ENCODE measurements at places on chromosomes 1 and 21.

- DNase-seq, result no peak
These were observed 520 bp upstream of the MR1 start for GRCh38 chr1:181033128-181033798.

GRCh38 chr1:164863056-164863455, 304.1 kb downstream of the PBX1 start:
- DNase-seq, result no peak

DNA sequence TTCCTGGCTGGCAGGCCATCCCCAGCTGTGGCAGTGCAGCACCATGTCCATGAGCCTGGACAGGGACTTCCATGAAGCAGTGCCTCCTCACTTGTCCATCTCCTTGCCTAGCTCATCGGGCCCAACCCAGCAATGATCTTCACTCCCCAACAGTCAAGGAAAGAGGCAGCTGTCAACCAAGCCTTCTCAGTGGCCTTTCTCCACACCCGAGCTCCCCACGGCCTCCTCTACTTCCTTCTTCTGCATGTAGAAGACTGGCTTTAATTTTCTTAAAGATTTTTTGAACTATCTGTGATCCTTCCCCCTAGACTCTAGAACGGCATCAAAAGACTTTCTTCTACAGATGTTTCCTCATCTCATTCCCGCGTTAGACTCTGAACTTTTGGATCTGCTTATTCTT, 65.5 kb upstream of the COA6 start:
- no peak for DNase-seq

DNA sequence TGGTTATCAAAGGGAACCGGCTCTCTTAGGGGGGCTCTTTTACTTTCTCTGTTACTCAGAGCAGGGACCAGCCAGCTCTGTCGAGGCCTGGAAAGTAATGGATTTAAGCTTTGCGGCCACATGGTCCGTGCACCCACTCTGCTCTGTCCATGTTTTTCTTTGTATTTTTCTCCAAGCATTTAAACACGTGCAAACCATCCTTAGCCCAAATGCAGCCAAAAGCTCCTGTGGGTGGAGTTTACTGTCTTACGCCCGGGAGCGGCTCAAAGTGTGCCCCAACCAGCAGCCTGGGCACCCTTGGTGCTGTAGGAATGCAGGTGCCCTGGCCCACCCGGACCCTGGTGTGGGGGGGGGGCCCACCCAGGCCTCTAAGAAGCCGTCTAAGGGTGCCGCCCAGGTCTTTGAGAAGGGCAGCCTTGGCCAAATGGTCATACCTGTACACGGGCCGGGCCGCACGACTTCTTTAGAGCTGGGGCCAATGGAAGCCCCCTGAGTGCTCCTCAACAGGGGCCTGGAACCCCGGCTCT, 29.2 kb upstream of the POFUT2 start:
- no peak for DNase-seq

- DNase-seq, result no peak
These were observed 9.6 kb downstream of the SMAP2 start for GRCh38 chr1:40383095-40383487.

- no peak for DNase-seq
These were observed 135.1 kb downstream of the RRAGC start for GRCh38 chr1:38724160-38725131.

- no peak for DNase-seq
These were observed 57.7 kb upstream of the SELENON start for GRCh38 chr1:25742316-25742715.

DNA sequence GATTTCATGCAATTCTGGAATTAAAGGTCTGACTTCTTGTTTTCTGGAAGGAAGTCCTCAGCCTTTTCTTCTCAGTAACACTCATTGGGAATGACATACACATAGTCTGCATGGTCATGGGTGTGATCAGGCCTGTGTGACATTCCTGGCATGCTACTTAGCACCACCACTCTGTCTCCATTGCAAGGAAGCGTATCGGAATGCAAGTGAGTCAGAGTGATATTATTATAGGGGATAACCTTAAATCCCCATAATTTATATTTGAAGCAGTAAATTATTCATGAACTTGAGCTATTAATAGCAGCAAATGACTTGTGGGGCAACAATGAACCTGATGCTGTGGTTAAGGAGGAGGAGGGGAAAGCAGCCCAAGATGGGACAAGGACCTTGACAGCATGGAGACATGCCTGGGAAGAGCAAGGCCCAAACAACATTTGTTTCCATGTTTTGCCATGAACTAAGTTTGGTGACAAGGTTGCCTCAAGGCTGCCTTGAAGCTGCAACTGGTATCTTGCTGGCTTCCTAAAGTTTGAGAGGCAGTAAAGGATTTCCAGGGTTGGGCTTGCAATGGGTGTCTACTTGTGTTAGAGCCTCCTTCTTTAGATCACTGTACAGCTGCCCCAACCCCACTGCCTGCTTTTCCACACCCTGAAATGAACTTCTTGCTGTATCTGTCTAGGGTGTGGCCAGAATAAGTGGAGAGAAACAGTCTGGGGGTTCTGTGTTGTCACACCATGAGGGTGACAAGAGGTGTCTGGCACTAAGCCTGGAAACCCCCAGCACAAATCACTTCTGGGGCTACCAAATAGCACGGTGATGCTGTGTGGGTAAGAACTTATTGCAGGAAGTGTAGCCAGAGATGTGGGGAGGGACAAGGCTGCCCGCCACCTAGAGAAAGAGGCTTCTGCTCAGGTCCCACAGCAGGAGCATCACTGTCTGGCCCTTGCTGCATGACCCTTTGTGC, 4.6 kb downstream of the MAB21L3 start:
- DNase-seq, result no peak

GRCh38 chr1:8816831-8817411, 519 bp downstream of the RERE start:
- peak; percentile 24 for DNase-seq

DNA sequence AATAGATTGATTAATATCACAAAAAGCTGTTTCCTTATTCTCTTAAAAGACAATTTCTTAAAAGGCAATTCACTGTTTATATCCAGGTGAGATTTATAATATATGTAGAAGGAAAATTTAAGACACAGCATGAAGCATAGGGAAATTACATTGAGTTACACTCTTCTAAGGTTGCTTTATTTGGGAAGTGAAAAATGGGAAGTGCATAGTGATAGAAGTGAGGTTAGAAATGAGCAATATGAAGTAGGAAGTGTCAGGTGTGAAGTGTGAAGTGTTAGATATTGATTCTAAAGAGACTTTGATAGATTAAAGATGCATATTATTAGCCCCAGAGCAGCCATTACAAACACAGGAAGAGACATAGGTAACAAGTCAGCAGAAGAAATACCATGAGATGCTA, 40.3 kb downstream of the FH start:
- no peak for DNase-seq

DNA sequence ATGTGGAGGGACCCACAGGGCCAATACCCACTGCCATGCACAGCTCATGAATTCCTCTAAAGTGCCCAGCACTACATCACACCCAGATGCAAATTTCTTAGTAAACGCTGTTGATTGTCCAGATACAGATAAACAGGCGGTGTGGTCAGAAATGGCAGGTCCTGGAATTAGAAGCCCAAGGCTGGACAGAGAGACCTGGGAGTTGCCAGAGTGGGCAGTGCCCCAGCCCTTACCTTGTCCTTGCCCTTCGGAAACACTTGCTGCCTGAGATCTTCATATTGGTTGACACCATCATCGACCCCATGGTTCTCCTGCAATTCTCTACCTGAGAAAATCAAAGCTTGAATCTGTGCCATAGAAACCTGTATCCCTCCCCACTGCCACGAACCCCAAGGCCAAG, 149.3 kb upstream of the ETV3 start:
- no peak for DNase-seq

- no peak for DNase-seq
These were observed 99.0 kb downstream of the KCNK2 start for GRCh38 chr1:215181518-215181917.

GRCh38 chr1:78519446-78519845, 28.7 kb downstream of the PTGFR start:
- DNase-seq, result no peak

GRCh38 chr1:160830321-160831153, 32.1 kb downstream of the CD244 start:
- no peak for DNase-seq

- no peak for DNase-seq
These were observed 52.2 kb upstream of the ROR1 start for GRCh38 chr1:63721531-63722189.

- no peak for DNase-seq
These were observed 73.7 kb downstream of the KCNK2 start for GRCh38 chr1:215156232-215156631.

DNA sequence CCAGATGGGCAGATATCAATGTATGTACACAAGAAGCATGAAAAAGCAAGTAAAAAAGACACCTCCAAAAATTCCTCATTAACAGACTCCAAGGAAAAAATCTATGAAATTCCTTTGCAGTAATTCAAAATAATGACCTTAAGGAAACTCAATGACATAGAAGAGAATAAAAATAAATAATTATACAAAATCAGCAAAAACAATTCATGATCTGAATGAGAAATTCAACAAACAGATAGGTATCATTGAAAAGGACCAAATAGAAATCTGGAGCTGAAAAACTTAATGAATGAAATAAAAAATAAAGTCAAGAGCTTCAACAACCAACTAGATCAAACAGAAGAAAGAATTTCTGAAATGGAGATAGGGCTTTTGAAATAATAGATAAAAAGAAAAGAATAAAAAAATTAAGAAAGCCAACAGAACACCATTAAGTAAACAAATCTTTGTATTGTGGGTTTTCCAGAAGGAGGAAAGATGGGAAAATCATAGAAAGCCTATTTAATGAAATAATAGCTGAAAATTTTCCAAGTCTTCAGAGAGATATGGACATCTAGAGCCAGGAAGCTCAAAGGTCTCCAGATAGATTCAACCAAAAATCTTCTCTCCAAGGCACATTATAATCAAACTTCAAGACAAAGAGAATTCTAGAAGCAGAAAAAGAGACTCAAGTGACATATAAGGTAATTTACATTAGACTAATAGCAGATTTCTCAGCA, 52.0 kb upstream of the KCNK1 start:
- DNase-seq, result no peak

- DNase-seq, result no peak
These were observed 450.8 kb downstream of the PTPRU start for GRCh38 chr1:29687166-29687565.

DNA sequence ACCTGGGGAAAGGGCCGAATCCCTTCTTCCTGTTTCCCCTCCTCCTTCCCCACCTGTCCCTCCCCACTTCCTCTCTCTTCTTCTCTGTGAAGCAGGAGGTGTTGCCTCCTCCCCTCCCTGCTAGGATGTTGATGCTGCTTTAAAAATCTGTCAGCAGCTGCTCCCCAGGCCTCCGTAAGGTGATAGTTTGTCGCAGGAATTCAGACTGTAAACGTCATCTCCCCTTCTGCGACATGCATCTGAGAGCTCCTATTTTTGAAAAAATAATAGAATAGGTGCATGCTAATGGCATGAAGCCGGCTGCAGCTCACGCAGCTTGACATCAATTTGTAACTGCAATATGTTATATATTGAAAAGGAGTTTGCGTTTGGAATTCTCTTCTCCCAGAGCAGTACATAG, 70.1 kb downstream of the KAZN start:
- DNase-seq, result no peak

- no peak for DNase-seq
These were observed 39.1 kb upstream of the ENAH start for GRCh38 chr1:225691861-225692516.

DNA sequence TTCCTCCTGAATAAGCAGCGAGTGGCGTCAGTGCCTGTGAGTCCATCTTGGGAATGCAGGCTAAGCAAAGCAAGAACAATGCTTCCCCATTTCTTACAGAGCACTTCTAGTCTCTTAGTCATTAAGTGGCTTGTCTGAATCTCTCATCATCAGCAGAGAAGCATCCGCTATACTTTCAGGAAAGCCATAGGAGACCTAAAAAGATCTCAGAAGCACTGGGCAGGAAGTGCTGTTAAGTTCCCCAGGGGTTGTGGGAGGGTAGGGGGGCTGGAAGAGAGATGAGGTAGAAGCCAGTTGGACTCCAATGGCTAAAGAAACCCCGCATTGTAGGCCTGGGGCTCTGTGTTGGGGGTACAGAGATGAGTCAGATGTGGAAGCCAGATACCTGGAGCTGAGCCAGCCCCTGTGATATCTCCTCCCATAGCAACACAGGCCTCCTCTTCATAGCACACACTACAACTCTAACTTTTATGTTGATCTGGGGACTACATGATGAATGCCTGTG, 44.9 kb downstream of the SYT6 start:
- DNase-seq, result no peak

DNA sequence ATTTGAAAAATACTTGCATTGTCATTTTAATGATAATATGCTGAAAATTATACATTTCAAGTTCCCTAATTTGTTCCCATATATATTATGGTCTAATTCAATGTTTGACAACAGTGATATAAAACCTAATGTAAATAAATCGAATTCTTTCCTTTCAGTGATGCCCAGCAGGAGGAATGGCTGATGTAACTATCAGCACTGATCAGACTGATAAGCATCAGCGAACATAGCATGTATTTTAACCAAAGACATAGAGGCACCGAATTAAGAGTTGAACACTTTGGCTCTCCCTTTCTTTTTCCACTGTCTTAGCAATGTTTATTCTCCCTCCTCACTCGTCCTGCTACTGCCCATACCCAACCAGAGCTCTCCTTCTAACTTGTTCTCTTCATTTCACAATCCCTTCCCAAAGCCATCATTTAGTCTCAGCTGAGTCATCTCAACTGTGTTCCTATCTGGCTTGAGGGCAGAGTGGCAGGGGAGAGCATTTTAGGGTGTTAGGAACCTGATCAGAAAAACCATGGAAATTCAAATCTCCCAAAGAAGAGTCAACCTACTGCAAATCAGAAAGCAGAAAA, 58.8 kb upstream of the C1orf115 start:
- no peak for DNase-seq

GRCh38 chr1:8448911-8449661, 131.2 kb downstream of the SLC45A1 start:
- DNase-seq, result peak; percentile 27

DNA sequence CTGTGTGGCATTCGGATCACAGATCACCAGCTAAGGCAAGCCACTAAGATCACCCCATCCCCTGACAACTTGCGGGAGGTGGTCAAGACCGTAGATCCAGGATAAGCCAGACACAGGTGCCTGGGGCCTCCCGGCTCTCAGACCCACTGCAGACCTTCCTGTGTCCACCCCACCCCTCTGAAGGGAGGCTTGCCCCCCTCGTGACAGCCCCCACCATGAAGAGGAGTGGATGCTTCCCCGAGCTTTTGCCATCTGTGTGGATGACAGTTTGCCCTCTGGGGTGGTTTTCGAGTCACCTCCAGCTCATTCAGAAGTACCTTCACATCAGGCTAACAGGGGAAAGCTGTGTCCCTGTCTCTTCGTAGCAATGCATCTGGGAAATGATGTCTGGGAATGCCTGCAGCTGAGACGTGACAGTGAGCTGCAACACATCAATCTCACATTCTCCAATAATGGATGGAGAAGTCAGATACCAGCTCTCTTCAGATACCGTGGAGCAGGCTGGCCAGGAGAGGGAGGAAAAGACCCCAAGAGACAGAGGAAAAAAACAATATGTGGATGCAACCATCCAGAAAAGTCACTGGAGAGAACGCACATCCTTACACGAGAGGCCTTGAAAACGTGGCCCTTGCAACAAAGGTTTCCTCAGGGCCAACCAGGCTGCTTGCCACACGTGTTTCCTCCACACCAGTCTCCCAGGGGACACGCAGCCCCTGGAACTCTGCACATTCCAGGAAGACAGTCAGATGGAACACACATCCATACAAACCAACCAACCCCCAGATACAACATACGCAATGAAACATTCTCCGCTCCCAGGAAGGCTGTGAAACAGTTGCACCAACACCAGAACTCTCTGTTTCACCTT, 20.4 kb upstream of the FHAD1 start:
- no peak for DNase-seq

GRCh38 chr1:26831546-26832248, 5.2 kb downstream of the ZDHHC18 start:
- DNase-seq, result no peak
